Nephron progenitor cell (in vitro differentiated cells): ENCODE measurements at places on chromosomes 12 and 14.

DNA sequence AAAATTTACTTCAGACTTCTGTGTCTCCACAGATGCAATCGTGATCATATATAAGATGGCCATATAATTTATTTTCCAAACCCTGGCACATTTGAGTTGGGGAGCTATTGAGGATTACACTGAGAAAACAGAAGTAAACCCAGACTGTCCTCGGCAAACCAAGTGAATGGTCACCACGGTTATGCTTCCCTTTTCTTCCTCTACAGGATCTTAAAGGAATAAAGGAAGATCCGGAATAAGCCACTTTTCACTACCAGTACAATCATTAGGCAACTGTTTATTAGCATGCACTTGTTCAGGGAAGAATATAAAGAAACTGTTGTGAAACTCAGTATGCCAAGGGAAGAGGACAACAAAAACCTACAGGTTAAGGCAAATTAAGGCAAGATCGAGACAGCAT, 27.6 kb downstream of the SBNO1 start:
- no peak for DNase-seq

DNA sequence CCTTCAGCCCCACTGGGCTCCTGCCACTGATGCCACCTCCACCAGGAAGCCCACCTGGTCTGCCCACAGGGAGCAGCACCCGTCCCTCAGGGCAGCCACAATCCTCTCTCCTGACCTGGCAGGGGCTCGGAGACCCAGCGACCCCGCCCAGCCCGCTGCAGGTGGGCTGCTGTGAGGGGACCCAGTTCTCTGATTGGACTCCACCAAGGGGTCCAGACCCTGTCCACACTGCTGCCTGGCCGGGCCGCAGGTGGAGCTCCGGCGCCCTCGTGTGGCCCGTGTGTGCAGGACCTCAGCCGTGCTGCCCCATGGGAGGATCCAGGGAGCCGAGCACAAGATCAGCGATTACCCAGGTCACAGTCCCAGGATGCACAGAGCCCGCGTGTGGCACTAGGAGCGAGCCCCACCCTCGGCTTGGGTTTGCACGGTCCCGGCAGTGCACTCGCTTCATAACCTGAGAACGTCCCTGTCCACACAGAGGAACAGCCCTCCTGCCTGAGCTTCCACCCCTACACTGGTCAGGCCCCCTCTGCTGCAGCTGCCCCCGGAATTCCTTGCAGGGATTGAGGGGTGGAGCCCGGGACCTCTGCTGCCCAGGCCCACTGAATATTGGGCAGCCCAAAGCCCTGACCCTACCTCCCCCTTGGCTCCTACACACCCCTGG, 35.4 kb upstream of the TMEM179 start:
- DNase-seq = peak; percentile 85

GRCh38 chr12:117430246-117430645, 68.8 kb upstream of the NOS1 start:
- no peak for DNase-seq

- DNase-seq = no peak
Observed at GRCh38 chr12:77768558-77768957, 62.1 kb upstream of the NAV3 start.

DNA sequence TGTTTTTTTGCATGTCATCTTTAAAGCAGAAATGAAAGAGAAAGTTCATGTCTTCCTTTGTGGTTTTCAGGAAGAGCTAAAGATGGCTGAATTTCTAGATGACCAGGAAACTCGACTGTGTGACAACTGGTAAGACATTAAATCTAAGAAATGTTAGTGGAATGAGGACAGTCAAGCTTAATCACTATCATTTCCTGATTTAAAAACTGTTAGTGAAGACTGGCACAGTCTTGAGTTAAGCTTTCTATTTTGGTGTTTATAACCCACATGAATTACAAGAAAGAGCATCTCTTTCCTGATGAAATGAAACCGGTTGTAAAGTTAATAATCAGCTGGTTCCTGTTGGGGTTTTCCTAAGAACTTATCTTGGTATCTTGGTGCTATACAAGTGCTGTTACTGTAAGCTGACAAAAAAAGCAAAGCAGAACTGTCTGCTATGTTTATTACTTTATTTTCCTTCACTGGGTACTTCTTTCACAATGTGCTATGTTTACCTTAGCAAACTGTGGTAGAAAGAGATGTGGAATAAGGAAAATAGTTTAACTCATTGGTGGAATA, 5.2 kb downstream of the TRAFD1 start:
- no peak for DNase-seq

GRCh38 chr12:89960011-89960507, 251.4 kb upstream of the ATP2B1 start:
- no peak for DNase-seq

DNA sequence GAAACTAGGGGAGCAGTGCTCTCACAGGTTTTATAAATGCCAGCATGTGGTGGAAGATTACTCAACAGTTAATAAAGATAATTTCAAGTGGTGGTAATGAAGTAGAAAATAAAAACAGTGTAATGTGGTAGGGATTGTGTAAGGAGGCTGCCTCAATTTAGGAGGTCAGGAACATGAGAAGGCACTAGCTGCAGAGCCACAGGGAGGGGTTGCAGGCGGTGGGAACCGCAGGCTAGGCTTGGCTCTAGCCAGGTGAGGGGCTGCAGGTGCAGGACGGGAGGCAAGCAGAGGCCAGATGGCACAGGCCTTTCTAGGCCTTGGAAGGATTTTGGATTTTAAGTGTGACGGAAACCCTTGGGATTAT, 768 bp downstream of the METTL25 start:
- peak; percentile 22 for DNase-seq

GRCh38 chr12:123655420-123655819, 15.5 kb upstream of the TCTN2 start:
- DNase-seq = no peak

DNA sequence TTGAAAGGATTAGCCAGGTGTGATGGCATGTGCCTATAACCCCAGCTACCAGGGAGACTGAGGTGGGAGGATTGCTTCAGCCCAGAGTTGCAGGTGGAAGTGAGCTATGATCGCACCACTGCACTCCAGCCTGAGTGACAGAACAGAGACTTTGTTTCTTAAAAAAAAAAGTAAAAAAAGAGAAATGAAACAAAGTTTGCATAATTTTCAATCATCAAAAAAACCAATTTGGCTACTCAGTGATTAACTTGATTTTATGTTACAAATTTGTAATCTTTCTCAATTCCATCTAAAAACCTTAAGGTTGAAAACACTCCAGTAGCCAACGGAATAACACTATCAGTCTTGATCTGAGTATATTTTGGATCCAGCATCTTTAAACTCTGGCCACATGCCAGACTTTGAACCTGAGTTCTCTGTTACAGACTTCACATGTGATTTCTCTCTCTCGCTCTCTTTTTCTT, 12.6 kb upstream of the DENND5B start:
- DNase-seq = no peak

GRCh38 chr12:19369691-19370148, 69.6 kb upstream of the AEBP2 start:
- no peak for DNase-seq

GRCh38 chr12:108241986-108242703, 97.0 kb downstream of the CMKLR1 start:
- DNase-seq = no peak

GRCh38 chr14:71438684-71439083, 493.5 kb upstream of the RGS6 start:
- no peak for DNase-seq

DNA sequence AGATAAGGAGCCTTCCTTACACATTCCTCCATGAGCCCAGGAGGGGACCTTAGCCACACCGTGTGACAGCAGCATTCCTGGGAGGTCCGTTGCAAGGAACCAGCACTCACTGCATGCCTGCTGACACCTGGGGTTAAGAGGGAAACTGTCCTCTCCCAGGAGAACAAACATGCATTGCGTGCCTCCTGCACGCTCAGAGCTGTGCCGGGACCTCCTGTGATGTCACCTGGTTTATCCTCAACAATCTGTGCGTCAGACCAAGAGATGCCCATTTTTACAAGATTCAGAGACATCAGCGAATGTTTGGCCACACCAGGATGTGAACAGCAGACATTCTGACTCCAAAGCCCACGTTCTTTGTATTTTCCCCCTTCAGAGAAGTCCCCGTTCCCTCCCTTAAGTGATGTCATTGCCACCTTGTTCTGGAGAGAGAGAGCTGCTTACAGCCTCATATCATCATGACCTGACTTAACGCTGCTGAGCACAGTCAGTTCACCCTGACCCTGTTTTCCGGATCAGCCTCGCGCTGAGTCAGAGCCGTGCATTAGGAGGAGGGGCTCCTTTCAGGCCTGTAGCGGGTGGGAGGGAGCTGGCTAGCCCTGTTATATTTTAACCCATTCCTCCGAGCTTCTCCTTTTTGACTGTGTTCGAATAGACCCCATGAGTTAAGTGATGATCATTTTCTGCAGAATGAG, 36.2 kb downstream of the TMEM120B start:
- DNase-seq = peak; percentile 43

DNA sequence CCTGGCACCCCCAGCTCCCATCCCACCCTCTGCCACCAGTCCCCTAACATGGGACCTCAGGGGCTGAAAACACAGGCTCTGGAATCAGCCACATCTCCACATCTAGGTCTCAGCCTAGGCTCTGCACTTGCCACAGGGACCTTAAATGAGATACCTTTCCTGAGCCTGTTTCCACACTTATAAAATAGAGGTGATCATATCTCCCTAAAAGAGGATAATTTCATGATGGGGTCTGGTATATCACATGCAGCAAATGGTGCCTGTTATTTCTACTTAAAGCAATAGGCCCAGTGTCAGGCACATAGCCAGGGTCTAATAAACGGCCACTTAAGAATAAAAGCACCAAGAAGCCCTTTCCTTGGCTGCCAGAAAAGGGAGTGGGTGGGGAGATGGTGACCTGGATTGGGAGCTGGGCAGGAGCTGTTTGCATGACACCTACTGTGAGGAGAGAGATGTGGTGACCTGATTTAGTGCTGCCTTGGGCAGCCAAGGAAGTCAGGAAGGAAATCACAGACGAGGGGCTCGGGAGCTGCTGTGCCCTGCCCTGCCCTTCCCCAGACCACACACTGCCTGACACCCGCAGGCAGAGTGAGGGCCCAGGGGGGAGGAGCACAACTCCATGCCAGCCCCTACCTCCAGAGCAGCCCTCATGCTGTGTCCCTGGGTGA, 71.2 kb downstream of the IRF2BPL start:
- no peak for DNase-seq

GRCh38 chr12:5745251-5745888, 199.7 kb downstream of the ANO2 start:
- peak; percentile 85 for DNase-seq

DNA sequence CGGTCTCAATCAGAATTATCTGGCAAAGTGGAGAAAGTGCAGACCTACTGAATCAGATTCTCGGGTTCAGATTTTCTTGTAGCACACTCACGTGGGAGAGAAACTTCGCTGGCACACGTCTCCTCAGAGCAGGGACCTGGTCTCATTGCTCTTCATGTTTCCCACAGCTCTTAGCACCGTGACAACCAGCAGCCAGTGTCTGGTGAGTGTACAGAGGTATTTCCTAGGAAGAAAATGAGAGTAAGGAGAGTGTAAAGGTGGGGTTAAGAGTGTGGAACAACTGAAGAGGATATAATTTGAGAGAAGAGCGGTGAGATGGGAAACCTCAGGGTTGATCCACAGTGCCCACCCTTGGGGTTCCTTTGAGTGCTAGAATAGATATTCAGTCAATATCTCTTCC, 89.2 kb downstream of the ARF6 start:
- no peak for DNase-seq

GRCh38 chr12:28202374-28203130, 12.3 kb downstream of the CCDC91 start:
- no peak for DNase-seq

GRCh38 chr14:104970231-104971068, 7.7 kb downstream of the AHNAK2 start:
- DNase-seq = no peak

GRCh38 chr12:770479-770878, 18.1 kb downstream of the WNK1 start:
- no peak for DNase-seq

DNA sequence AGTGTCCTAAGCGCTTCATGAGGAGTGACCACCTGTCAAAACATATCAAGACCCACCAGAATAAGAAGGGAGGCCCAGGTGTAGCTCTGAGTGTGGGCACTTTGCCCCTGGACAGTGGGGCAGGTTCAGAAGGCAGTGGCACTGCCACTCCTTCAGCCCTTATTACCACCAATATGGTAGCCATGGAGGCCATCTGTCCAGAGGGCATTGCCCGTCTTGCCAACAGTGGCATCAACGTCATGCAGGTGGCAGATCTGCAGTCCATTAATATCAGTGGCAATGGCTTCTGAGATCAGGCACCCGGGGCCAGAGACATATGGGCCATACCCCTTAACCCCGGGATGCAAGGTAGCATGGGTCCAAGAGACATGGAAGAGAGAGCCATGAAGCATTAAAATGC, 12.7 kb upstream of the AMHR2 start:
- no peak for DNase-seq

GRCh38 chr12:117292688-117293087, 68.7 kb downstream of the NOS1 start:
- no peak for DNase-seq

GRCh38 chr14:33393231-33393894, 454.7 kb downstream of the NPAS3 start:
- peak; percentile 52 for DNase-seq

DNA sequence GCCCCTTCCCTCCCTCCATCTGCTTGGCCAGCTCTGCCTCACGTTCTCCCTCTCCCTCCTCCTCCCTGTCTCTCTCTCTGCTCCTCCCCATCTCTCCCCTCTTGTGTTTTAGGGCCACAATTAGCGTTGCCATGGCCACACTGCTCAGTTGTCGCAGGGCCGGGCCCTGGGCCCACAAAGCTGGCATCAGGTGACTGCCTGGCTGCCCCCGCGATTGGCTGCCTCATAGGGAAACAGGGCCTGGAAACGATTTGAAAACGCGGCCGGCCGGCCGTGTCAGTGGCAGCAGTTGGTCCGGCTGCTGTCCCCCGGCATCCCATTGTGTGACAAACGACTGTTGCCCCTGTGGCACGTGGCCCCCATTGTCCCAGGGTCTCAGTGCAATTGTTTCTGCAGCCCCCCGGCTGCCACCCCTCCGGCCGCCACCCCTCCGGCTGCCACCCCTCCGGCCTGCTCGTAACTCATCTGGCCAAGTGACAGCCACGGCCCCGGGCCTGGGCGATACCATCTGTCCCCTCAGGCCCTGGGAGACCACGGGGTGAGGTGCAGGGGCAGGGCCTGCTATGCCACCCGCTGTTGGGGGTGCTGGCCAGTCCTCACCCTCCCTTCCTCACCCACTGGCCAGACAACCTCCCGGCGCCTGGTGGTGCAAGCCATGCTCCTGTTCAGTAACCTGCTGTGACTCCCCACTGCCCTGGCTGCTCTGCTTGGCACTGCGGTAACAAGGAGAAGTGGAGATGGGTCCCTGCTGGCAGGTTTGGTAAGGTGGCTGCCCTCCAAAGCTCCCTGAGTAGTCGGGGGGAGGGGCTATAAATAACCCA, 17.4 kb downstream of the FOXN4 start:
- peak; percentile 81 for DNase-seq

- no peak for DNase-seq
Observed at GRCh38 chr12:115659422-115659821, 618.1 kb downstream of the MED13L start.
